ENCODE measurements at places on chromosomes 7 and 10.

- H3K4me1 ChIP-seq: no peaks in the 10 kb centered on the region
- H3K27ac ChIP-seq: no peak overlapping the region
- H3K4me3 ChIP-seq: no peak overlapping the region
- no peaks in the 10 kb centered on the region for H3K27me3 ChIP-seq
- H3K36me3 ChIP-seq: no peaks in the 10 kb centered on the region
Measured at GRCh38 chr7:147523056-147523455, 1067.5 kb upstream of the C7orf33 start.

DNA sequence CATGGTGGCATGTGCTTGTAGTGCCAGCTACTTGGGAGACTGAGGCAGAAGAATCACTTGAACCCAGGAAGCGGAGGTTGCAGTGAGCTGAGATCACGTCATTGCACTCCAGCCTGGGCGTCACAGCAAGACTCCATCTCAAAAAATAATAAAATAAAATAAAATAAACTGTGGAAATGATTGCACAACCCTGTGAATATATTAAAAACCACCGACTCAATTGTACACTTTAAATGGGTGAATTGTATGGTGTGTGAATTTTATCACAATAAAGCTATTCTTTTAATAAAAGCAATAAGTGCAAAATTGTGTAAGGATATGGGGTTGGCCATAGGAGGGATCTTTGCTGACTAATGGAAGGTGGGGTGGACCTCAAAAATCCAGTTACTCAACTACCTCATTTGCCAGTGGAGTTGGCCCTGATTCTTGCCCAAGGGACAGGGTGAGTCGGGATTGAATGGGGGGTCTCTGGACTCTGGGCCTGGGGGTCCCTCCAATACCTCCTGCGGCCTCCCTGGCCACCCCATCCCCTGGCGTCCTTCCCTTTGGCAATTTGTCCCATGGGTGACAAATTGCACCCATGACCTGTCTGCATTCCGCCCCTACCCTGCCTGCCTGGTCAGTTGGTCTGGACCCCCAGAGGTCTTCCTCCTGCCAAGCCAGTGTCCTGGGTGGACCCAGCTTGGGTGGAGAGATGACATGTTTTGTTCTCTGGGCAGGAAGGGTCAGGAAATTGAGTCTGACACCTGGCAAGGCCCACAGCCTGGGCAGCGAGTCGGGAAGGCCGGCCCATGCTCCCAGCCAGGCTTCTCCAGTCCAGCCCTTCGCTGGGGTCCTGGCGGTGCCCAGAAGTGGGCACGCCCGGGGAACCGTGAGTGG lies 61.7 kb upstream of the ELN start:
- no peak overlapping the region for H3K4me3 ChIP-seq
- H3K27me3 ChIP-seq: peaks cover 5% of the 10 kb centered on the region
- no peaks in the 10 kb centered on the region for H3K36me3 ChIP-seq
- H3K27ac ChIP-seq: no peak overlapping the region

DNA sequence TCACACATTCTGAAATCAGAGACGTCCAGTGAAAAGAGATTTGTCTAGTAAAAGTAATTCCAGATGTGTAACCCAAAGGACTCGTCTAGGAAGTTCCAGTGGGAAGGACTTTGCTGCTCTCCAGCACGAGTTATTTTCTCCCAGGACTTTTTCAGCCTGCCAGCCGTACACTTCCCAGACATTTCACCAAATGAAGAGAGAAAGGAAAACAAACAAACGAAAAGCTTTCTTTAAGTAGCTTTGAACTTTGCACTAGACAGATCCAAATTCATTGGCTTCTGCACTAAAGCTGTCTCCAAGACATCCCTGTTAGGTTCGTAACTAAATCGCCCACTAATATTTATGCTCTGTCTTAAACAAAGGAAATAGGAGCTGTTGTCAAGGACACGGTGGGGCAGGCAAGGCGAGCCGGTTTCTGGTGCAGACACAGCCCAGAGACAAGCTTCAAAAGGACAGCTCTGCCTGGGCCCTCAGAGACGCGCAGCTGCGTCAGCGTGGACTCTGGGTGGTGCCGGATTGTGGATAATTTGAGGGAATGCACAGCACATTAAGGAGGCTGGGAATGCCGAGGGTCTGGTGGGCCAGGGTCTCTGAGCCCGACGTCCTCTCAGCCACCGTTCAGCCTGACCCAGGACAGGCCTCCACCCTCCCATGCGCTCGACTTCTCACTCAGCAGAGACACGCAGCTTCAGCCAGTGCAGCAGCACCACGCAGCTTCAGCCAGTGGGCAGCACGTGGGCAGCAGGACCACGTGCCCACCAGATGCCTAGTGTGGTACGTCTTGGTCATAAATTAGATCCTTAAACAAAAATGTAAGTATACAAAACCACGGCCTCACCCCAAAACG lies 64.1 kb upstream of the INSIG1 start:
- peaks cover 60% of the 10 kb centered on the region for H3K4me1 ChIP-seq
- no peak for DNase-seq
- peaks cover 33% of the 10 kb centered on the region for H3K36me3 ChIP-seq

- H3K36me3 ChIP-seq: no peaks in the 10 kb centered on the region
- no peak overlapping the region for H3K27ac ChIP-seq
- H3K4me1 ChIP-seq: no peaks in the 10 kb centered on the region
- no peak for DNase-seq
- no peaks in the 10 kb centered on the region for H3K27me3 ChIP-seq
Measured at GRCh38 chr7:110675383-110676103, 415.4 kb upstream of the LRRN3 start.

DNA sequence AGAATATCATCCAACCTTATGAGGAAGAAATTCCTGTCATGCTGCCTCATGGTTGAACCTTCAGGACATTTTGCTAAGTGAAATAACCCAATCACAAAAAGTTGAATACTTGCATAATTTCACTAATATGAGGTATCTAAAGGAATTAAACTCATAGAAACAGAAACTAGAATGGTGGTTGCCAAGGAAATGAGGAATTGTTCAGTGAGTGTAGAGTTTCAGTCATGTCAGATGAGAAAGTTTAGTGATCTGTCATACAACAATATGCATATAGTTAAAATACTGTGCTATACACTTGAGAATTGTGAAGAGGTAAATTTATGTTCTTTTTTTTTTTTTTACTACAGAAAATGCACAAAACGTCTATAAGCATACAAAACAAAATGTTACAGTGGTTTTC lies 60.7 kb downstream of the R3HCC1L start:
- DNase-seq: no peak
- no peaks in the 10 kb centered on the region for H3K36me3 ChIP-seq
- no peak overlapping the region for H3K4me3 ChIP-seq

DNA sequence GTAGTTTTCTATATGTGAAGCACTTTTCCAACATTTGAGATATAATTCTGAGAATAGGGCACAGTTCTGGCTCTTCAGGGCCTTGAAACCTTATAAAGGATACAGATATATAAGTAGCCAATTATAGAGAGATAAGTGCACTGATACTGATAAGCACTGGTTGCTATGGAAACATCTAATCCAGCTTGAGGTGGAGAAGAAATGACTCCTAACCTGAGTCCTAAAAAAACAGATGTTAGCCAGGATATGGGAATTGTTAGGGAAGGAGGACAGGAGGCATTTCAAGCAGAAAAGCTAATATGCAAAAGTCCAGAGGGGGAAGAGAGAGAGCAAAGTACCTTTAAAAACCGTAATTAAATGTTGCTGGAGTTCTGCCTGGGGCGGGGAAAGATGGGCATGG lies 30.8 kb downstream of the STRIP2 start:
- no peak for DNase-seq
- no peak overlapping the region for H3K4me3 ChIP-seq
- H3K36me3 ChIP-seq: no peaks in the 10 kb centered on the region
- H3K27ac ChIP-seq: no peak overlapping the region

DNA sequence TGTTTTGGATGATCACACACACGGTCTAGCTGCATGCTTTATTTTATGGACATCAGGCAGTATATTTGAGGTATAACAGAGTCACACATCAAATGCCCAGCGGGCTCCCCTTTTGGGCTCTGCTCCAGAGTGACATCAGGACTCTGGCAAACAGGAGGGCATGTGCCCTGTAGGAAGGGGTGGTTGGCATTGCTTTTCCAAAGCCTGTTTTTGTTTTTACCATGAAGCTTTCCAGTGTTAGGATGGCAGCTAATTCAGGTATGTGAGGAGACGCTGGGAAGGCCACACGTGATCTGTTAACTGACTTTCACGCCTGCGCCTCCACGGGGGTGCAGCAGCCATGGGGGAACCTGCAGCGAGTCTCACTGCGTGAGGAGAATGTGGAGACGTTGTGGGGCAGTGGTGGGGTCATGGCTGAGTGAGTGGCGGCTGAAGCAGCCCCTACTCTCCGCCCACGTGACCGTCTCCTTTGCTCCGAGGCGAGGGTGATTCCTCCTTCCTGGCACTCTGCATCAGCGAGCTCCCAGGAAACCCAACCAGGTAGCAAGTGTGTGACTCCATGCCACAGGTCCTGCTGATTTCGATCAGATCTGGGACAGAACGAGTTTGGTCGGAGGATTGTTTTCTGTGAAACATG lies 117.7 kb downstream of the ANKRD61 start:
- H3K4me1 ChIP-seq: no peaks in the 10 kb centered on the region
- no peak overlapping the region for H3K4me3 ChIP-seq
- H3K36me3 ChIP-seq: peaks cover 71% of the 10 kb centered on the region
- H3K27ac ChIP-seq: no peak overlapping the region

- DNase-seq: no peak
- H3K27ac ChIP-seq: no peak overlapping the region
- peaks cover 5% of the 10 kb centered on the region for H3K4me1 ChIP-seq
- H3K36me3 ChIP-seq: no peaks in the 10 kb centered on the region
Measured at GRCh38 chr7:55244006-55244745, 121.0 kb upstream of the LANCL2 start.

- no peak overlapping the region for H3K4me3 ChIP-seq
- H3K36me3 ChIP-seq: no peaks in the 10 kb centered on the region
- peaks cover 17% of the 10 kb centered on the region for H3K4me1 ChIP-seq
- no peak overlapping the region for H3K27ac ChIP-seq
- no peak for DNase-seq
Measured at GRCh38 chr7:123201901-123202300, 2.1 kb upstream of the SLC13A1 start.

GRCh38 chr10:22823109-22823508 lies 104.7 kb upstream of the ARMC3 start:
- peaks cover 12% of the 10 kb centered on the region for H3K36me3 ChIP-seq
- no peak overlapping the region for H3K4me3 ChIP-seq
- no peaks in the 10 kb centered on the region for H3K27me3 ChIP-seq
- H3K4me1 ChIP-seq: peaks cover 10% of the 10 kb centered on the region

- no peaks in the 10 kb centered on the region for H3K27me3 ChIP-seq
- no peak overlapping the region for H3K27ac ChIP-seq
- no peaks in the 10 kb centered on the region for H3K4me1 ChIP-seq
- no peak for DNase-seq
- no peak overlapping the region for H3K4me3 ChIP-seq
- H3K36me3 ChIP-seq: no peaks in the 10 kb centered on the region
Measured at GRCh38 chr7:31794851-31795344, 107.9 kb downstream of the PPP1R17 start.

GRCh38 chr10:102311025-102311420 lies 65.7 kb downstream of the GBF1 start:
- H3K27ac ChIP-seq: peak overlapping the region; percentile 92
- H3K36me3 ChIP-seq: no peaks in the 10 kb centered on the region
- H3K27me3 ChIP-seq: no peaks in the 10 kb centered on the region
- peaks cover 44% of the 10 kb centered on the region for H3K4me1 ChIP-seq
- peak overlapping the region; percentile 50 for H3K4me3 ChIP-seq

- H3K4me1 ChIP-seq: peaks cover 2% of the 10 kb centered on the region
- H3K27me3 ChIP-seq: peaks cover 17% of the 10 kb centered on the region
- no peaks in the 10 kb centered on the region for H3K36me3 ChIP-seq
Measured at GRCh38 chr7:98470485-98471240, 69.8 kb upstream of the BAIAP2L1 start.

- no peaks in the 10 kb centered on the region for H3K36me3 ChIP-seq
- H3K4me1 ChIP-seq: no peaks in the 10 kb centered on the region
- no peaks in the 10 kb centered on the region for H3K27me3 ChIP-seq
- H3K4me3 ChIP-seq: no peak overlapping the region
- DNase-seq: no peak
- no peak overlapping the region for H3K27ac ChIP-seq
Measured at GRCh38 chr10:101607124-101607523, 19.0 kb downstream of the DPCD start.

- no peak for DNase-seq
- H3K4me3 ChIP-seq: no peak overlapping the region
- H3K4me1 ChIP-seq: no peaks in the 10 kb centered on the region
- no peaks in the 10 kb centered on the region for H3K36me3 ChIP-seq
Measured at GRCh38 chr10:628386-629045, 61.0 kb downstream of the DIP2C start.

DNA sequence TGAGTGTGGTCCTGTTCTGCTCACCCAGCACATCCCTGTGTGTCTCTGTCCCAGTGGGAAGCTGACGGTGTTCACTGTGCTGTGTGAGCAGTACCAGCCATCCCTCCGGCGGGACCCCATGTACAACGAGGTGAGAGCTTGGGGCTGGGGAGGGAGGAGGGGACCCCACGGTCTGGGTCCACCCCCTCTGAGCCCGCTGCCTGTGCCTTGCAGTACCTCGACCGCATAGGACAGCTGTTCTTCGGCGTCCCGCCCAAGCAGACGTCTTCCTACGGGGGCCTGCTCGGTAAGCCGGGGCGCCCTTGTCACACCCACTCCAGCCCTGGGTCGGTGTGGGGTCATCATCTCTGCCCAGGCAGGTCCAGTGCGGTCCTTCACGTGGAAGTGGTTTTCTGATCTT lies 17.3 kb downstream of the GET4 start:
- no peaks in the 10 kb centered on the region for H3K27me3 ChIP-seq
- peaks cover 96% of the 10 kb centered on the region for H3K36me3 ChIP-seq
- peak overlapping the region; percentile 71 for H3K27ac ChIP-seq
- no peak for DNase-seq
- peak overlapping the region; percentile 28 for H3K4me3 ChIP-seq

DNA sequence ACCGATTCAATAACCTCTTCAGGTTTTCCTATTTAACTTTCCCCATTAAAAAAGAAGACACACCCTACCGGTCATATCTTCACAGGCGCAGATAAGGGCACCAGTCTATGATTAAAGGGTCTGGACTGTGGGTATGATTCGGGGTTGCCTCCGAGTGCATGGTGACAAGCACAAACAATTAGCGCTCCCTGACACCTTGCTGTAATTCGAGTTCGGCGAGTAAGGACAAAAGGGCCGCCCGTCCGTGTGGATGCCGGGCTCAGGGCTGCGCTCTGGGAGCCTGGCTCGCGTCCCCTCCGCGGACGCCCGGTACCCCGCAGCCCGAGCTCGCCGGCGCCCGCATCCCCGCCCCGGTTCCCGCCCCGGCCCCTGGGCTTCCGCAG lies 111.9 kb upstream of the RHEB start:
- H3K36me3 ChIP-seq: peaks cover 17% of the 10 kb centered on the region
- no peak for DNase-seq
- peak overlapping the region; percentile 78 for H3K4me3 ChIP-seq
- H3K4me1 ChIP-seq: peaks cover 15% of the 10 kb centered on the region
- peak overlapping the region; percentile 83 for H3K27ac ChIP-seq

Measured in Calu3 (cell line).